ENCODE measurements at places on chromosomes 6 and 20.

GRCh38 chr20:4025125-4025524, 9.8 kb upstream of the RNF24 start:
- no peak for DNase-seq

DNA sequence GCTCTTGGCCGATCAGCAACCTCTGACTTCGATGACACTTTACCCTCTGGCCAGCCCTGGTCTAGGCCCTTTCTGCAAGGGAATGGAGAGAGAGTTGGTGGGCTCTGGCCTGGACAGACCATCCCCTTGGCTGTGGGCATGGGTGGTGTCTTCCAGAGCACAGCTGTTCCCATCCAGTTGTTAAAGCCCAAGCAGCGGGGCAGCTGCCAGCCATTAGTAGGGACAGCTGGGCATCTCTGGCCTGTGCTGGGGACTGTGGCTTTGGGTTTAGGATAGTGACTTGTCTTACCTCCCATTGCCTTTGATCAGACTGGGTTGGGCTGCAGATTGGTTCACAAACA, 2.8 kb downstream of the CDC25B start:
- no peak for DNase-seq

GRCh38 chr20:36852187-36852586, 23.8 kb upstream of the TLDC2 start:
- DNase-seq: no peak

- no peak for DNase-seq
These were observed 10.4 kb downstream of the CD40 start for GRCh38 chr20:46128310-46129151.

- no peak for DNase-seq
These were observed 79.8 kb downstream of the PRDM1 start for GRCh38 chr6:106165885-106166485.

DNA sequence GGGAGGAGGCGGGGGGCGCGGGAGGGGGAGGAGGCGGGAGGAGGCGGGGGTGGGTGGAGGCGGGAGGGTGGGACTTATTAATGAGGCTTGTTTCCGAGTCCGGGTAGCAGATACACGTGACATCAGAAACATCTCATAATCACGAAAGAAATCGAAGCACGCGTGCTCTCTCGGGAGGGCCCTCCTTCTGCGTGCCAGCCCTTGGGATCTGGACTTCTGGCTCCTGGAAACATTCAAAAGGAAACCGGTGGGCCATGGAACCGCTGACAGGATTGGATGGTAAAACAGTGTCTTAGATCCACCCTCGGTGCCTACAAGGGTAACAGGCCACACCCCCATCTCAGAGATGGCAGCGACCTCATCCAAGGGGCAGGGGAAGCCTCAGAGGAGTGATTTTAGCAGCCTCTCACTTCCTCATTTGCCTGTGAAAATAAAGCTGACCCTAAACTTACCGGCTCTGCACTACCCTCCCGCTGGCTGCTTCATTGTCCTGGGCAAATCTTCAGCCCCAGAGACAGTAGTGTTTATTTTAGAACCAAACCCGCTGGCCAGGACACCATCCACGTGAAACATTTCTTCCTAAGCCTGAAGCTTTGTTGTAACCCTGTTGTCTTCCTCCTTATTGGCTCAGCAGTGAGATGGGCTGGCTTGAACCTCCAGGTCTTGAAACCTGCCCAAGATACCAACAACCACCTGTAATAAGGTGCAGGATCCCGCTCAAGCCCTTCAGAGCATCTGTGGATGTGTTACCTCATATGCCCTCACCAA, 97.5 kb downstream of the PSMG4 start:
- DNase-seq: peak; percentile 83

- DNase-seq: no peak
These were observed at the start of gene HRH3 for GRCh38 chr20:62219992-62220665. TSS of gene HRH3 (minus strand) at chr20:62220278. CDS start at chr20:62219970, 308 bp downstream.

DNA sequence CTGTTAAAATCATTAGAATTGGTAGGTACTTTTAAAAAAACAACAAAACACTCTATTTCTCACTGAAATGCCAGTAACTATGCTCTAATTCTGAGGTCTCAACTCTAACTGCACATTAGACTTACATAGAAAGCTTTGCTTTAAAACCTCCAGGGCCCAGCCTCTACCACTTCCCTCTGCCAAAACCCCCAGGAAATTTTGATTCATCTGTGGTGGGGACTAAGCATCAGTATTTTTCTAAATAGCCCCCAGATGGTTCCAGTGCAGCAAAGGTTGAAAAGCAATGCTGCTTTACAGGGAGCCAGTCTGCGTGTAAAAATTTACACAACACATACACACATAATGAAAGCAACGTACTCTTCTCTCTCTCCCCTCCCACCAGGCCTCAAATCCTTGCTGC, 3.8 kb downstream of the TBC1D32 start:
- DNase-seq: no peak

DNA sequence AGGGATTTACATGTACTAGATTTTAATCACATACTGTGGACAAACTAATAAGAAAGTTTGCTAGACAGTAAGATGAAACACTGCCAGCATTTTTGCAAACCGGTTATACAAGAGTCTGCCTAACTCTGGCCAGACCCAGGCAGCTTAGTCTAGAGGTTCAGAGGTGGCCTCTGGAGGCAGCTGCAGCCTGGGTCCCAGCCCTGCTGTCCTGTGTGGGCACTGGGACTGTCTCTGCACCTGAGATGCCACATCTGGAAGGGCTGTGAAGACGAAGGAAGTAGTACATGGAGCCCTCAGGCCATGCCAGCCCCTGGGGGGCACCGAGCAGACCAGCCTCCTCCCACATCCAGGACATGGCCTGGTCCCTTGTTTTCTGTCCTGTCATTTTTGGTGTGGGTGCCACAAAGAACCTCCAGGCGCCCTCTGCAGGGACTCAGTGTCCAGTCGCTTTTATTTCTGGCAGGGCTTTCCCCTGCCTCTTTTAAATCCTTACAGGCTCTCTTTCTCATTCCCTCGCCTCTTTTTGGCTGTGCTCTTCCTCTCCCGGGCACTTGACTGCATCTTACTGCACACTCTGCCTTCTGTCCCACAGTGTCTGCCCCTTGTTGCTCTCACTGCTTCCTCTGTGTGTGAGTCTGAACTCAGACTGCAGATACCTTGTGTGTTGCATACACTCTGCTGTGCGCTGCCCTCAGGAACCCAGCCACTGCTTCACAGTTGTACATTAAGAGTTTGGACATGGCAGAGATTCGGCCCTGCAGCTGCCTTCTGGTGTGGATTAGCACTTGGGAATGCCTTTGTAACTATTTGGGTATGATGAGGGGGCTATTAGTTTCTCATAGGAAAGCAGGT, 216.7 kb downstream of the ZDHHC14 start:
- peak; percentile 53 for DNase-seq

GRCh38 chr6:11931296-11932035, 80.6 kb upstream of the HIVEP1 start:
- DNase-seq: no peak

DNA sequence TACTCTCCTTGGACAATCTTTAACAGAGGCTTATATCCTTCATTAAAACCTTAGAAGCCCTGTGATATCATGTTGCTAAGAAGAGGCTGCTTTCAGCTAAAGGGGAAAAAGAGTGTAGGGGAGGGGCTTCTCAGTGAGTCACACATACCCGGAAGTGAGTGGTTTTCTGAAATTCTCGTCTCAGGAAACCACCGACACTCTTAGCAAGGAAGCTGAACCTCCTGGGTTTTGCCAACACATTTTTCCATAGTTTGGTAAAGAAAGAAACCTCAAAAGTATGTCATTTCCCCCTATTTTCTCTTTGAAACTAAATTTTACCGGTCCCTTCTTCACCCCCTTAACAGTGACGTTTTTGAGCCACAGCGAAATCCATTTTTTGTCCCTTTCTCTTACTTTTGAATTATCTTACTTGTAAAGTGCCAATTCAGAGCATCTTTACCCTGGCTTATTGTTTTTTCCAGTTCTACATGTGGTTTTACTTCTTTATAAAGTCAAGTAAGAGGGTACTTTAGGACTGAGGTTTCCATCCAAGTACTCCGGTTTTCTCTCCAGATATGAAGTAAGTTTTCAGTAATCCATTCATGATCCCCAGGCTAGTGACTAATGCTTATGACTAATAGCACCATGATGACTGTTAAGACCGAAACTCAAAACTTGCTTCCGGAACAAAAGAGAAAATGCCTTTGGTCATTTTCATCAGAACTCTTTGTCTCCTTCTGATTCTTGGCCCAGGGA, 219.3 kb downstream of the ARHGAP18 start:
- DNase-seq: peak; percentile 84

DNA sequence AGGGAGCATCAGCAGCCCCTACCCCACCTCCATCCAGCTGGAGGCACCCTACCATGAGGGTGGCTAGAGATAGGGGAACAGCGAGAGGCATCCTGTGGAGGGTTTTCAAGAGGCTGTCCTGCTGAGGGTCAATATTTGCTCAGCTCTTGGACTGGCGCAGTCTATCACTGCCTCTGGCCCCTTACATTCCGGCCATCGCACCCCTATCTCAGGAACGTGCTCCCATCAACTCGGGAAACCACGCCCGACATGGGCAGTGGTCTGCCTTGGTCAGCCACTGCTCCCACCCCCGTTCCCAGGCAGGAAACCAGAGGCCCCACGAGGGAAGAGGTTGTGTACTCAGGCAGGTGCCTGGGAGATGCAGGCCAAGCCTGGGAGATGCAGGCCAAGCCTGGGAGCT, 57.9 kb downstream of the VEGFA start:
- no peak for DNase-seq
